Upper lobe of left lung (tissue), 6 donors: ENCODE measurements at places on chromosomes 6 and 20. TPM values are rescaled to one million over a fixed set of nuclear protein-coding genes. Genes with fewer than 3 reads are reported as not detected.

PGBD1 gene
- 3.1 TPM for total RNA-seq

GRCh38 chr6:33140556-33140955 is 51.7 kb downstream of the COL11A2 start:
- no peaks in the 10 kb centered on the region for H3K36me3 ChIP-seq
- DNase-seq = no peak
- H3K4me3 ChIP-seq = no peak overlapping the region
- no peaks in the 10 kb centered on the region for H3K27me3 ChIP-seq

DNA sequence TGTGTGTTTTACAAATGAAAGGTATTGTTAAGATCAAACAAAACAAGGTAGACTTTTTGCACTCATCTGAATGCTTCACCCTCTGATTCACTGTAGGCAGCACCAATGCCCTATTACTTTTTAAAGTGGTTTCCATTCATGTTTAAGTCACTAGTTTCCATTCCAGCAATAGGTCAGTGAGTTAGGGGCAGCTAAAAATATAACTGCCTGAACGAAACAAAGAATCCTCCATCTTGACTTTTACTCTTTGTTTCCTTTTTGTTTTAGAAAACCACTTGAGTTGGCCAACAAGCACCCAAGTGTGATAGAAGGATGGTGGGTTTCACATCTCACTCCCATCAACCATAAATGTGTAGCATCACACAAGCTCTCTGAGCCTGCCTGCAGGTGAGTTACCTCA is 25.5 kb downstream of the CLIC5 start:
- no peaks in the 10 kb centered on the region for H3K27me3 ChIP-seq
- no peak overlapping the region for H3K27ac ChIP-seq
- H3K36me3 ChIP-seq = no peaks in the 10 kb centered on the region
- DNase-seq = no peak
- H3K4me3 ChIP-seq = no peak overlapping the region

TBXT gene
- not detected for total RNA-seq

MAP1LC3A gene
- 41.9 TPM for total RNA-seq

BPI gene
- total RNA-seq = 0.14 TPM

- no peaks in the 10 kb centered on the region for H3K36me3 ChIP-seq
- no peak overlapping the region for H3K4me3 ChIP-seq
Observed at GRCh38 chr6:79543886-79544285, 6.7 kb upstream of the LCA5 start.

GRCh38 chr6:168992446-168993144 is 261.1 kb downstream of the THBS2 start:
- no peaks in the 10 kb centered on the region for H3K27me3 ChIP-seq
- no peak for DNase-seq
- no peaks in the 10 kb centered on the region for H3K4me1 ChIP-seq
- no peak overlapping the region for H3K4me3 ChIP-seq

MAP7 gene
- total RNA-seq = 24.1 TPM

DNA sequence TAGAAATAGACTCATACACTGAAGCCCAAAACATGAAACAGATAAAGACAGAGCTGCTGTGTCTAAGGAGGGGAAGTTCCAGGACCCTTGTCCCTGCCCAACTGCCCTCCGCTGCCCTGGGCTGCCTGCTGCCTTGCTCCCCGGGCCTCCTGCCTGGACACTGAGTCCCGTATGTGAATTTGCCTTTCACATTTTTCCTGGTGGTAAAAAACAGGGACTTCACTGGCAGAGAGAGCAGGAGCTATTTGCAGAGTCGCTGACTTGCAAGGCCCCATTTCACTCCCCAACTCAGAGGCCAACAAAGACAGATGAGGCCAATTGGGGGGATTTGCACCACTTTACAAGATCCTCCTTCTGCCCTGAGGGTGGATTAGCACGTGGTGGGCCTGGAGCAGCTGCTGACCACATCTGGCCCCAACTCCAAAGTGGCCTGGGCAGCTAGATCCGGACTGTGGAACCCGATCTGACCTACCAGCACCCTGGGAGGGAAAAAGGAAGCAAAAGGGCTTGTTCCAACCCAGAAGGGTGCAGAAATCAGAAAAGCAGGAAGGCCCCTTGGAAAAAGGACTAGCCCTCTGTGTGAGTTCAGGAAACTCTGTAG is 61.4 kb downstream of the NOL4L start:
- H3K4me1 ChIP-seq = peaks cover 53% of the 10 kb centered on the region
- no peaks in the 10 kb centered on the region for H3K27me3 ChIP-seq
- H3K4me3 ChIP-seq = no peak overlapping the region
- no peak overlapping the region for H3K27ac ChIP-seq

DNA sequence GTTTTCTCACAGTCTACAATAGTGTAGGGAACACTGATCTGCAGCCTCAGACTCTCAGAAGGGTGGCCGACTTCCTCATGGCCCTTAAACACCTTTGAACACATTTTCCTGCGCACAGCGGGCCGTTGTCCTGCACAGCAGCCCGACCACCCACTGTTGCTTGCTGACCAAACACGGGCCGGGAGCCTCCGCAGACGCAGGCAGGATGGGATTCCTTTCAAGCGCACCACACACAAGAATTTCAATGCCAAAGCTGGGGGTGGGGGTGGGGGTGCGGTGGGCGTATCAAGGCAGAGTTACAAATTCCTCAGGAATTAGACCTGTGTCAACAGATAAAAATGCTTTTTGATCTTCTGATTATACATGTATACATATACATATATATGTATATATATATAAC is 74.5 kb downstream of the HUS1B start:
- no peaks in the 10 kb centered on the region for H3K36me3 ChIP-seq
- no peaks in the 10 kb centered on the region for H3K4me1 ChIP-seq
- H3K4me3 ChIP-seq = no peak overlapping the region
- H3K27ac ChIP-seq = no peak overlapping the region
- H3K27me3 ChIP-seq = no peaks in the 10 kb centered on the region

- DNase-seq = no peak
- H3K4me1 ChIP-seq = no peaks in the 10 kb centered on the region
- H3K4me3 ChIP-seq = no peak overlapping the region
- no peaks in the 10 kb centered on the region for H3K27me3 ChIP-seq
Observed at GRCh38 chr6:110295451-110296165, 62.5 kb downstream of the METTL24 start.

DNA sequence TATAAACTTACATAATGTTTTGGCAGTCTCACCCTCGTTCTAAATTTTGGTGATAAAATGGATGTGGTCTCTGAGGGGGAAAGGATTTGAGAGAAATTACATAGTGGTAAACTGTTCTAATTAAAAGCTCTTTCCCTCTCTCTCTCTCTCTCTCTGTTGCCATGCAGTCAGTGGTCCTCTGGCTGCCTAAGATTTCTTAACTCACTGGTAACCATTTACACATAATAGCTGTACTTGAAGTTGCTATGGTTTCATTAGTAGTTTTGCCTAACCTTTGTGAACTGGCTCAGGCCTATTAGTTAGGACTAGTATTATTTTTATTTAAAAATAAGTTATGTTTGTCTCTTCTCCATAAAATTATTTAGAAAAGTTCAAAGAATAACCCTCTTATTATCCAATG is 42.0 kb downstream of the MAPK14 start:
- H3K36me3 ChIP-seq = peaks cover 3% of the 10 kb centered on the region
- no peak overlapping the region for H3K4me3 ChIP-seq
- no peaks in the 10 kb centered on the region for H3K27me3 ChIP-seq
- peaks cover 24% of the 10 kb centered on the region for H3K4me1 ChIP-seq
- no peak overlapping the region for H3K27ac ChIP-seq

GRCh38 chr6:99036672-99037071 is 88.9 kb upstream of the FBXL4 start:
- no peak overlapping the region for H3K27ac ChIP-seq
- H3K4me3 ChIP-seq = no peak overlapping the region
- no peak for DNase-seq
- no peaks in the 10 kb centered on the region for H3K36me3 ChIP-seq

- H3K27me3 ChIP-seq = no peaks in the 10 kb centered on the region
- H3K27ac ChIP-seq = no peak overlapping the region
- no peak for DNase-seq
- H3K36me3 ChIP-seq = no peaks in the 10 kb centered on the region
- no peaks in the 10 kb centered on the region for H3K4me1 ChIP-seq
- no peak overlapping the region for H3K4me3 ChIP-seq
Observed at GRCh38 chr6:127812985-127813698, 87.7 kb downstream of the THEMIS start.

ZFP57 gene
- not detected for total RNA-seq

DNA sequence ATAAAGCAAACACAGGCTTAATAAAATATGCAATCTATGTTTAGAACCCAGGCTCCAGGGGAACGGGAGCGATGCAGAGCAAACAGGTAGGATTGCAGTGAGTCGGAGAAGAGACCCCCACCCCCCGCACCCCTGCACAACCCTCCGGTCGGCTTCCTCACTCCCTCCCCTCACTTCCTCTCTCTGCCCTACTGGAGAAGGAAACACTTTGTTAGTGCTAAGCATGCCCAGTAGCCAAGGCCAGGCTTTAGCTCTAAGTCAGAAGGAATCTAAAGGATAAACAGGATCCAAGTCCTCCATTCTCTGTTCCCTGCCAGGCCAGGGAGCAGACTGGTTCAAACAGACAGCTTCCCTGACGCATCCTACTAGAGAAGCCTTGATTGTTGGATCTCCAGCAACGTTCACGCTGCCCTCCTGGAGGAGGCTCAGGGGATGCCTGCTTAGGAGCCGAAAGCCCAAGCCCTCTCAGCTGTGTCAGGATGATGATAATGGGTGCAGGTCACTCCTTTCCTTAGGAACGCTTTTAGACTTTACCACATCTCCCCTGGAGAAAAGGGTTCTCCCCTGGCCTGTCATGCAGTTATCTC is 14.7 kb downstream of the FOXQ1 start:
- H3K4me3 ChIP-seq = no peak overlapping the region
- H3K27ac ChIP-seq = no peak overlapping the region
- H3K4me1 ChIP-seq = peaks cover 34% of the 10 kb centered on the region
- no peaks in the 10 kb centered on the region for H3K27me3 ChIP-seq
- no peak for DNase-seq
- H3K36me3 ChIP-seq = no peaks in the 10 kb centered on the region

DNA sequence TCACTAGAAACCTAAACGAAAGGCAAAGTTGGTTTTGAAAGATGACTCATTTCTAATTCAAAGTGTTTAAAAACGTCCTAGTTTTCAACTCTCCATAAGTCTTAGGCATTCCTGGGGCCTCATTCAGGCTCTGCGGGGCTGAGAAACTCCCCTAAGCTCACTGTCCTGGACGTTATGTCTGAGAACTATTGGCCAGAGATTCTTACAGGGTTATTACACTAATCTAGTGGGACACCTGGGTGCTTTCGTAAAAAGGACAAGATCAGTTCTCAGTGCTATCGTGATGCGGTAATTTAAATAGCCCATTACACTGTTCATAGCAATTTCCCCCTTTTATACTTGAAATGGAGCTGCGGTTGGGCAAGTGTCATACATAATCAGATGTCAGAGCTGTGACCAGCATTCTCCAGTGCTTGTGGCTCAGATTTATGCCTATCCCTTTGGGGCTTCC is 280.9 kb downstream of the QKI start:
- no peaks in the 10 kb centered on the region for H3K4me1 ChIP-seq
- no peaks in the 10 kb centered on the region for H3K27me3 ChIP-seq
- no peaks in the 10 kb centered on the region for H3K36me3 ChIP-seq
- DNase-seq = no peak

TFAP2A gene
- total RNA-seq = not detected

GRCh38 chr6:30724906-30725667 is 4.9 kb downstream of the TUBB start:
- H3K4me3 ChIP-seq = no peak overlapping the region
- H3K27ac ChIP-seq = peak overlapping the region; percentile 30
- H3K36me3 ChIP-seq = peaks cover 70% of the 10 kb centered on the region
- H3K27me3 ChIP-seq = no peaks in the 10 kb centered on the region
- DNase-seq = no peak

DNA sequence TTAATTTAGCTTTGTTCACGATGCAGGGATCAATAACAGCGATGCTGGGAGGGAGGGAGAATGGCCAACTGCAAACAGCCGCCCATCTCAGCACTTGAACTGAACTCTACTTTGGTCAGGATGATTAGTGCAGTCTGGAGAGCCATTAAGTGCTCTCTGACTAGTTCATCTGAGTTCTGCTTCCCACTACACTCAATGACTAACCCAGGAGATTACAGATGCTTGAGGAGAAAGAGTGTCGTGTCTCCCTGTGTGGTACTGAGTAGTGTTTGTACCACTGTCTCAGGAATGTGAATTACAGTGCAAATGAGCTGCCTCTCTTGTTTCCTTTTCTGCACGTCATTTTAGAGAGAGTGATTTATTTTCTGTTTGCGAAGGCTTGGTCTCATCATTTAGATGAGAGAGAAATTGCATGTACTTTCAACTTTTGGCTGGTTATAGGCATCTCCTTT is 23.5 kb downstream of the CARMIL1 start:
- H3K4me1 ChIP-seq = peaks cover 12% of the 10 kb centered on the region
- H3K36me3 ChIP-seq = no peaks in the 10 kb centered on the region
- DNase-seq = no peak
- H3K4me3 ChIP-seq = no peak overlapping the region

- H3K27ac ChIP-seq = no peak overlapping the region
- no peaks in the 10 kb centered on the region for H3K27me3 ChIP-seq
- DNase-seq = no peak
- H3K4me1 ChIP-seq = no peaks in the 10 kb centered on the region
- no peaks in the 10 kb centered on the region for H3K36me3 ChIP-seq
Observed at GRCh38 chr6:157789297-157789696, 33.7 kb upstream of the SNX9 start.

DNA sequence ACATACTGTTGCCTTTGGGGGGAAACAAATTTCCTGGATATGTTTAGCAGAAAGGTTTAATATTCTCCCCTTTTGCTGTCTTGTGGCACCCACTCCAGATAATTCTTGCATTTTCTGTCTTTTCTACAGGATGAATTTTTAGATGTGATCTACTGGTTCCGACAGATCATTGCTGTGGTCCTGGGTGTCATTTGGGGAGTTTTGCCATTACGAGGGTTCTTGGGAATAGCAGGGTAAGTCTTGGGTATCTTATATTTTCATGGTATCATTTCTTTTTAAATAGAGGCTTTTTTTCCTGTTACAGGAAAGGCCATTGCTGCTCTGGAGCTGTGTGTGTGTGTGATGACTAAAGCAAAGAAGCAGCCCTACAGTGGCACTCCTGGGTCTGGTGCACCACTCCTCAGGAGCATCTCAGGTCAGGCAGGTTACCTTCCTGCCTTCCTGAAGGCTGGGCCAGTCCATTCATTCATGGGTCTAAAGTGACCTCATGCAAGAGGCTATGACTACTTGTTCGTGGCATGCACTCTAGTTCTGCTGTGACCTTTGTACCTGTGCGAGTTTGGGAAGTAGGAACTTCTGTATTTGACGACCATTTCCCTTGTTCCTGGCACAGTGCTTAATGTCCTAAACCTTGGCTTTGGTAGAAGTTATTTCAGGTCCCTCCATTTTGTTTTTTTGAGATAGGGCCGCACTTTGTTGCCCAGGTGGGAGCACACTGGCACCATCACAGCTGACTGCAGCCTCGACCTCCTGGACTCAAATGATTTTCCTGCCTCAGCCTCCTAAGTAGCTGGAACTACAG is 2.2 kb downstream of the RAB5IF start:
- peaks cover 23% of the 10 kb centered on the region for H3K4me1 ChIP-seq
